ENCODE measurements at places on chromosomes 6 and 20.

GRCh38 chr20:39654171-39654570 lies 692.0 kb downstream of the DHX35 start:
- DNase-seq: no peak

GRCh38 chr20:62232194-62232593 lies 6.1 kb upstream of the OSBPL2 start:
- no peak for DNase-seq

DNA sequence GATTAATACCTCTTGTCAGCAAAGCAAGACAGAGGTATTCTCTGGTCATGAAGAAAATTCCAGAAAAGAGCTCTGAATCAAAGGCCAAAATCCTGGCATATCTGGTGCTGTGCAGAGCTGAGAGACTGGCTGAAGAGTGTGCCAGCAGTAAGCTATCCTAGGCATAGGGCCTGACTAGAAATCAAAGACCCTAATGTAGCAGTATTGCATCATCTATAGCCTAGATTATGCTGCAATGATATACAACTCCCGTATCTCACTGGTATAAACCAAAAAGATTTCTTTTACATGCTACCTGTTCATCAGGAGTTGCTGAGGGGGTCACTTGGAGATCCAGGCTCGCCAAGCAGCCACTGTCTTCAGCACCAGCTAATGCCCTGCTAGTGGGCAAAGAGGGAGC lies 30.9 kb upstream of the TRIM39 start:
- no peak for DNase-seq

- peak; percentile 3 for DNase-seq
Measured at GRCh38 chr6:54878718-54879117, 32.1 kb downstream of the FAM83B start.

DNA sequence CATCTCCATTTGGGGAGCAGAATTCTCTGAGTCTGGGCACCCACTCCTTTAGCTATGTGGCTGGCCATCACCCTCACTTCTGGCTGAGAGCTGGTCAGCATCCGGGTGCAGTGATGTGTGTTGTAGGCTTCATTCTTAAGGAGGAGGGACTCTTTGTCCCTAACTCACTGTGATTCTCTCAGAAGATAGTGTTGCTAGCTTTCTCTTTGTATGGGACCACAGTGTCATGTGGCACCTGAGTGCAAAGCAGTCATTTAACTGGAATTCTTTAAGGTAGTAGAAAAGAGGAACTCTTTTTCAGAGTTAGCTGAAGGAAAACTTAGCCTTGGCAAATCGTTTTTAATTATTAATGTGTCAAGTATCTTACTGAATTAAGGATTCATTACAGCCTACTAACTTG lies 165.9 kb downstream of the JARID2 start:
- DNase-seq: no peak

GRCh38 chr20:45444050-45444449 lies 25.5 kb upstream of the WFDC2 start:
- no peak for DNase-seq

DNA sequence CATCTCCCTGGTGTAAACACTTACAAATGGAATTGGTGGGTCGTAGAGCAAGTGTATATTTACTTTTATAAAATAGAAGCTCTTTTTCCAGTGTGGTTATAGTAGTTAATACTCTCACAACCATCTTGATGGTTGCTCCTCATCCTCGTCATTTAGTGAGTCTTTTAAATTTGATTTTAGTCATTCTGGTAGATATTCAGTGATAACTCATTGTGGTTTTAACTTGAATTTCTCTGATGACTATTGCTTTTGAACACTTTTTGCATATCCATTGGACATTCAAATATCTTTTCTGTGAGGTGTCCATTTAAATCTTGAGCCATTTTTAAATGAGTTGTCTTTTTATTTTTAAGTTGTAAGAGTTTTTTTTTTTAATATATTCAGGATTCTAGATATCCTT lies 189.2 kb upstream of the PHACTR1 start:
- no peak for DNase-seq
